ENCODE measurements at places on chromosomes 5 and 9.

DNA sequence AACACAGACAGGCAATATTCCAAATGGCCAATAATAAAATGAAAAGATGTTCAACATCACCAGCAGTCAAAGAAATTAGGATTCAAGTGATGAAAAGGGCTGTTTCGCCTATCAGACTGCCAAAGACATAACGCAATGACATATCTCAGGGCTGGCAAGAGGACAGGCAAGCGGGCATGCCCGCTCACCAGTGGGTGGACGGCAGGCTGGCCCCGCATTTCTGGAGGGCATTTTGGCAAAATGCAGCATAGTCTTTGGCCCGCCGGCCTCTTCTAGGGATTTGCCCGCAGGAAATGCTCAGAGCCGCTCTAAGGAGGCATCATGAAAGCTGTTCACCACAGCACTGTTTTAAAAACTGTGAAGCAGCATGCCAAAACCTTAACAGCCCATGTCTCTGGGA is 1.4 kb upstream of the PPP1R26 start:
- no peak for DNase-seq

GRCh38 chr5:150846654-150847333 is 473 bp downstream of the IRGM start:
- DNase-seq = peak; percentile 52

DNA sequence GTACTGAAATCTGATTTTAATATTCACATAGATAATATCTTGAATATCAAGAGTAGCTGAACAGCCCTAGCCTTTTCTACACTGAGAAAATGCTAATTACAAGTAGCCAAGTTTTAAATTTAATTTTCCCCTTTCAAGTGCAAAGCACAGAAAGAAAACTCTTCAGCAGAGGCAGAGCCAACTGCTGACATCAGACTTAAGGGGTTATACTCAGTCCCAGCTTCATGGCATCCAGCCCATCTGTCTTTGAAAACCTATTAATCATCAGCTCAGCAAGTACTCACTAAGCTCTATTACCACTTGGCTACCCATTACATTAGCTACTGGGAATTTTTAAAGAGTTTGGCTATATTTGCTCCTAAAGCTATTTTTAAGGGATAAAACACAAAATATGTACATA is 220.5 kb downstream of the SLC12A2 start:
- DNase-seq = no peak

GRCh38 chr9:124263800-124264426 is 6.2 kb downstream of the NEK6 start:
- DNase-seq = no peak

GRCh38 chr5:82332886-82333615 is 54.9 kb upstream of the RPS23 start:
- DNase-seq = no peak

GRCh38 chr5:132274050-132274792 is 16.7 kb downstream of the PDLIM4 start:
- no peak for DNase-seq
